Bronchial epithelial cell (primary cell): ENCODE measurements at places on chromosomes 12 and 14. TPM values are rescaled to one million over a fixed set of nuclear protein-coding genes. Genes with fewer than 3 reads are reported as not detected.

Gene CPM
- 7.1 and 28.5 TPM in 2 replicates for total RNA-seq

Gene RARG
- 24.7 and 74.6 TPM in 2 replicates for total RNA-seq

Gene OR6C2
- not detected in 2 replicates for total RNA-seq

Gene ACSS3
- total RNA-seq, result 0.26 and 1.1 TPM in 2 replicates

Gene LRP10
- 34.8 and 63.6 TPM in 2 replicates for total RNA-seq

Gene NAA25
- total RNA-seq, result 18.3 and 22.9 TPM in 2 replicates

Gene SSPN
- total RNA-seq, result 0.26 and 0.38 TPM in 2 replicates

Gene EIF2S3B
- 0.77 and 0.79 TPM in 2 replicates for total RNA-seq

Gene LIN7A
- under 0.01 TPM in 1 of 2 replicates, not detected in the other for total RNA-seq

Gene KRT81
- total RNA-seq, result 0.13 and 0.26 TPM in 2 replicates

Gene BEGAIN
- total RNA-seq, result 0.51 and 1.1 TPM in 2 replicates

Gene MGP
- 0.79 TPM in 1 of 2 replicates, not detected in the other for total RNA-seq

Gene PPTC7
- total RNA-seq, result 8.7 and 10.8 TPM in 2 replicates

Gene SCAF11
- 38.7 and 42.2 TPM in 2 replicates for total RNA-seq

Gene RAD9B
- total RNA-seq, result 0.26 TPM in 2 replicates

Gene SPRYD3
- 18.7 and 25.9 TPM in 2 replicates for total RNA-seq

Gene C12orf42
- total RNA-seq, result not detected in 2 replicates

Gene KRT82
- not detected in 2 replicates for total RNA-seq

Gene TMCC3
- total RNA-seq, result 5.8 and 8.8 TPM in 2 replicates

Gene OR10G3
- not detected in 2 replicates for total RNA-seq

Gene CD163L1
- not detected in 2 replicates for total RNA-seq

Gene LRRC74A
- total RNA-seq, result not detected in 2 replicates

Gene TMEM229B
- total RNA-seq, result 0.26 and 1.2 TPM in 2 replicates

Gene STON2
- 47.4 and 65.5 TPM in 2 replicates for total RNA-seq

Gene ASCL1
- not detected in 2 replicates for total RNA-seq

Gene TMEM233
- not detected in 2 replicates for total RNA-seq

Gene HVCN1
- total RNA-seq, result 0.53 and 0.77 TPM in 2 replicates

Gene NT5DC3
- total RNA-seq, result 4.9 and 6.6 TPM in 2 replicates

Gene KRT78
- total RNA-seq, result 5.3 and 17.0 TPM in 2 replicates

Gene CD63
- 1,301 and 1,307 TPM in 2 replicates for total RNA-seq

Gene TAS2R19
- 2.4 and 3.9 TPM in 2 replicates for total RNA-seq

Gene CLECL1
- not detected in 2 replicates for total RNA-seq

Gene TMEM179
- not detected in 2 replicates for total RNA-seq

Gene DEPDC4
- 1.8 and 2.1 TPM in 2 replicates for total RNA-seq

Gene PLEK2
- 20.4 and 111 TPM in 2 replicates for total RNA-seq

Gene FAM186B
- total RNA-seq, result 0.13 and 0.26 TPM in 2 replicates

Gene CRIP2
- 13.2 and 22.3 TPM in 2 replicates for total RNA-seq

Gene CRACR2A
- total RNA-seq, result 0.77 and 1.1 TPM in 2 replicates

Gene KRT4
- 66.6 and 171 TPM in 2 replicates for total RNA-seq

Gene CNTN1
- total RNA-seq, result 2.4 and 30.3 TPM in 2 replicates

Gene CLEC7A
- total RNA-seq, result not detected in 2 replicates
